EL (cell line): ENCODE measurements at places on chromosomes 3 and 15.

DNA sequence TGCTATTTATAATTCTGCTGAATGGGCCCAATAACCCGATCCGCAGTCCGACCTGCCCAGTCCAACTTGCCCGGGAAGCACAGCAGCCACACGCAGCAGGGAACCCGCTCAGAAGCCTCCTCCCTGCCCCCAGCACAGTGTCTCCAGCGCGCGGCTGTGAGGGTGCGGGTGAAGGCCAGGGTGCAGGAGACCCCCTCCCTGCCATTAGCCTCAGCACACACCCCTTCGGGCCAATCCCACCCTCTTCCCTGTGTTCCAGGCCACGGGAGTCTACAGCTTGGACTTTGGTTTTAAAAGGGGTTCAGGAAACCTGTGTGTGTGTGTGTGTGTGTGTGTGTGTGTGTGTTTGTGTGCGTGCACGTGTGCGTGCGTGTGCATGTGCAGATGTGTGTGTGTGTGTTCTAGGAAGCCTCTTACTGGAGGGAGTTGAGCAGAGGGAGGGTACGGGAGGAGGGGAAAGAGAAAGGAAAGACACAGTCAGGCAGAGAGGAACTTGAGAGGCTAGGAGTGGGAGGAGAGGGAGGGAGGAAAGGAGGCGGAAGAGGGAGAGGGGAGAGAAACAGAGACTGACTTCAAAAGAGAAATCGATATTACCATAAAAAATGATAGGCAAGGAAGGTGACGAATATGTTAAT, 34.2 kb downstream of the ATP2B2 start:
- no peak for DNase-seq

DNA sequence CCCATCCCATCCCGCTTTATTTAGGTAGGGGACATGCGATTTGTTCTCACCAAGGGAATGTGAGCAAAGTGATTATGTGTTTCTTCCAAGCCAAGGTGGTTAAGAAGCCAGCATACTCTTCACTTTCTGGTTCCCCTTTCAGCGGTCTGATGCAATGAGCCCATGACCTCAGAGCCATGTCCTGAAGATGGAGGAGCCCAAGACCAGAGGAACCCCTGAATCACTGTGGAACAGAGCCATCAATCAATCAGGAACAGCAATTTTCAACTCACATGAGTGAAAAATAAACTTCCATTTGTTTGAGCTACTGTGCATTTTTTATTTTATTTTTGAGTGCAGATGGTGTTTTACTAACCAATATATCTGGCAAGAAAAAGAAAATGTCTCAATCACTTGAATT, 10.8 kb downstream of the THRB start:
- no peak for DNase-seq

- DNase-seq, result no peak
Measured at GRCh38 chr3:127715532-127715931, 42.8 kb downstream of the ABTB1 start.

DNA sequence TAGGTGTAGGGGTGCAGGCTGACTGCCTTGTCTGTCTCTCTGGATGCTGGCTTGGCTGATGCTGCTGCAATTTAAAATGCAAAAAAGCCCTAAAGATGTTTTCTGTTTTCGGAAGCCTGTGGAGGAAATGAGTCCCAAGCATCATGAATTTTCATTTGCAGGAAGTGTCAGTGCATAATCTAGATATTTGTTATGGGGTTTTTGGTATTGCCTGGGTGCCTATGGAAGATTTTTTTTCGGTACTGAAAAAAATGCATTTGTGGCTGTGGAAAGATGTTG, 1.9 kb downstream of the CACNA1D start:
- no peak for DNase-seq

DNA sequence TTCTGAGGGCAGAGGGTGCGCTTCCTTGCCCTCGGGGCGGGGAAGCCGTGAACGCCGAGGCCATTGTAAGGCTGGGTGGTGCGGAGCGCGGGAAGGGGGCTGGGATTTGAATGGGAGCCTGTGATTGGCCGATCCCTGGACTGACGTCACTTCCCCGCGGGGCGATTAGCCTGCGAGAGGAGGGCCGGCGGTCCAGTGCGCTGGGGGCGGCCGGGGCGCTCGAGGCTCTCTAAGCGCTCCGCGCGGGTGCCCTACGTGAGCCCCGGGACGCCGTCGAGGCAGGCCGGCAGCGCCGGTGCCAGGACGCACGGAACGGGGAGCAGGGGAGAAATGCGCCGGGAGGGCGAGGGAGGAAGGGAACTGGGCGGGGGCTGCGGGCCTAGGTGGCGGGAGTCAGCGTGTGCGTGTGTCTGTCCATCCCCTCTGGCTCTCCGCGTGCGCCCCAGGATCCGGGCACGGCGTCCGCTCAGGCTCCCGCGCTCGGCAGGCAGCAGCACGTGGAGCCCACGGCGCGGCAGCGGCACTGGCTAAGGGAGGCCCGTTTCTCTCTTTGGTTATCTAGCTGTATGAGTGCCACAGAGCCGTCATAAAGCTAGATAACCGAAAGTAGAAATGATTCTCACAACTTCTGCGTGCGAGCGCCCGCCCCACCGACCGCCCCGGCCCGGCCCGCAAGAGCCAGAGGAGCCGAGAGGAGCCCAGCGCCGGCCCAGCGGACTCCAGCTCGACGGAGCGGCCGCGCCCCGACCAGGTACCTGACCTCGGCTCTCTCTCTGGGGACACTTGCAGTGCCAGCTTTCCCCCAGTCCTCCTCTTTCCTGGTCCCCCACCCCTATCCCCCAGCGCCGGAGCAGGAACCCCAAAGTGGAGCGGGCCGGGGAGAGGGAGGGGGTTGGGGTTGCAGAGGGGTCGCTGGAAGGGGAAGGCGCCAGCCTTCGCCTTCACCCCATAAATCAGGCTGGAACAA, 33.1 kb upstream of the POLG start:
- no peak for DNase-seq

DNA sequence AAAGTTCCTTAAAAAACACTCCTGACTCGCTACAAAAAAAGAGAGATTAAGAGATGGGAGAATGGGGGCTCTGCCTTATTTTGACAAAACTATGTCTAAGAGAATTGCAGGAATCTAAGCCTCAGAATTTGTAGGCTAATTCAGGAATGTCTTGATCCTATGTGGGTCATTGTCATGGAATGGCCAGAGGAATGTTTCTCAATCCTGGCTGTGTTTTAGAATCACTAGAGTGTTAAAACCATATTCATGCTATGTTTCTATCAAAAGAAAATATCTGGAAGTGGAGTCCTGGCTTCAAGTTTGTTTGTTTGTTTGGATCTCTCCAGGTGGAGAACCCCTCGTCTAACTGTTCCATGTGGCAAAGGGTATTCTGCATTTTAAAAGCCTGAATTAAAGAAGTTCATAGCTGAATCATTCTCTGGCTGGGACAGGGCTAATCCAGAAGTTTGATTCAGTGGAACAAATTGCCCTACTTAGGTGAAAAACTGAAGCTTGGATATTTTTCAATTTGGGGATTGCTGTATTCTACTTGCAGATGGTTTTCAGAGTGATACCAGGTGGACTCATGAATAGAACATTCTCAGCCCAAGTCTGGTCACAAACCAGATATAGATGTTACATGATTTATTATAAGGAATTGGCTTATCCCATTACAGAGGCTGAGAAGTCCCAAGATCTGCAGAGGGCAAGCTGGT, 28.2 kb downstream of the GJD2 start:
- DNase-seq, result peak; percentile 60

DNA sequence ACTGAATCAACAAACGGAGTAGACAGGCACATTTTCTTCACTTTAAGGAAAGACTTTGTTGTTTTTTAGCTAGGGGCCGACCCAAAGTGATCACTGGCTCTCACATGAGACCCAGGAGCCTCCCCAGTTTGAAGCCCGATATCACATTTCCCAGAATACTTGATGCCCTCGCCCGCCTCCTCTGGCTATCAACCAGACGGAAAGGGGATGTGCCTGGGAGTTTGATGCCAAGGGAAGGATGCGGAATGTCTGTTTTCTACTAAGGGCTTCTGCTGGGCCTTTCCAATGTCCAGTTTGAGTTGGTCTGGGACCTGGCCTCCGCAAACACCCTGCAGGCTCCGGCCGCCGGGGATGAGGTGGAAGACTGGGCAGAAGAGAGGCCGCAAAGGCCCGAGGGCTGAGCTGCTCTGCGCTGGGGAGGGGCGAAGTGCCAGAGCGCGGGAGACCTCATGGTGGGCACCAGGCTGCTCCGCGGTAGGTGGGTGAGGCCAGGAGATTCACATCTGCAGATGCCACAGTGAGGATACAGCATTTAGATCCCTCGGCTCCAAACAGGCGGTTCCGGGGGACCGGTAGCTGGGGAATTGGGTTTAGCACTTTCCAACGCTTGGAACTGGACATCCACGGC, 491 bp upstream of the ZNF774 start:
- no peak for DNase-seq

- no peak for DNase-seq
Measured at GRCh38 chr15:45234562-45235235, 17.3 kb upstream of the SLC28A2 start.

DNA sequence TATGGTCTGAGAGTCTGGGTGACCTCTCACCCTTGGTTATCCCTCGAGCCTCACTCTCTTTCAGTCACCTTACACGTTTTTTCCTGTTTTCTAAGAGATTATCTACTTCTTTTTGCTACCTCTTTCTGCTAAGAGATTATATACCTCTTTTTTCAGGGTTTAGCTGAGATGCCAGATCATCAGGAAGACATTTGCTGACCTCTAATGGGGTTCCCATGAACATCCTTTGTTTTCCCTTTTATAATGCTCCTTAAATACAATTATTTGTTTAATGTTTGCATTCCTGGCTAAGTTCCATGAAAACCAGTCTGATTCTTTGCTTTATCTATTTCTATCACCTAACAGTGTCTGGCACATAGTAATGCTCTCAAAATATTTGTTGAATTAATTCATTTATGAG, 39.6 kb downstream of the LEKR1 start:
- DNase-seq, result peak; percentile 17

DNA sequence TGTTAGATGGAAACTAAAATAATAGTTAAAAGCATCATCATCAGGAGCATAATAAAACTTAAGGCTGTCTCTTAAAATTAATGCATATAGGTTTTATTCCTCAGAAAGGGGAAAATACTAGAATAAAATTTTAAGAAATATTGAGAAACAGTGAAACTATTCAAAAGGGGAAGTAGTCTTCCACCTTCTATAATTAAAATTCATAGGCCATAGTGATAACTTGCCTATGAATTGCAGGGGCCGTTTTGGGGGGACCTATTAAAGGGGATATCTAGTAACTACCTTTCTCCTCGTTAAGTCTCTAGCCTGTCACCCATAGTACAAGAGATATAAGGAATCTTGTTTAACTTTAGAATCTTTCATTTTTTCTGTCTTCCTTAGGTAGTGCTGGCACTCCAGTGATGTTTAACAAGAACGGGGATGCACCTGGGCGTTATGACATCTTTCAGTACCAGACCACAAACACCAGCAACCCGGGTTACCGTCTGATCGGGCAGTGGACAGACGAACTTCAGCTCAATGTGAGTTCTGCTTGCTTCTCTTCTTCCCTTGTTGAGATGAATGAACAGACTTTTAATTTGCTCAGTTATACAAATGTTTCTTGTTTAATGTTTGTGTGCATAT, 600.4 kb downstream of the GRM7 start:
- no peak for DNase-seq

DNA sequence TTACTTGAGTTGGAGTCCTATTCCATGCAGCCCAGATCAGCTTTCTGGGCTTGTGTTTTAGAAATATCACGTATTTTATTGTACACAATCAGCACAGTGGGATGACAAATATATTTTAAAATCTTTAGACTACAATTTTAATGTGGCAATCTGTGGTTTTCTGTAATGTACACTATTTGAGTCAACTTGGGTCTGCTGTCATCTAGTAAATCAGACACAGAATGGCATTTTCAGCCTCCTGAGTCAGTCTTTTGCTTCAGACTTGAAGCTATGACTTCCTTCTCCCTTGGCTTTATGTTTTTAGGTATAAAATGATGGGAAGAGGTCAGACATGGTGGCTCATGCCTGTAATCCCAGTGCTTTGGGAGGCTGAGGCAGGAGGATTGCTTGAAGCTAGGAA, 232.1 kb downstream of the NECTIN3 start:
- peak; percentile 58 for DNase-seq

DNA sequence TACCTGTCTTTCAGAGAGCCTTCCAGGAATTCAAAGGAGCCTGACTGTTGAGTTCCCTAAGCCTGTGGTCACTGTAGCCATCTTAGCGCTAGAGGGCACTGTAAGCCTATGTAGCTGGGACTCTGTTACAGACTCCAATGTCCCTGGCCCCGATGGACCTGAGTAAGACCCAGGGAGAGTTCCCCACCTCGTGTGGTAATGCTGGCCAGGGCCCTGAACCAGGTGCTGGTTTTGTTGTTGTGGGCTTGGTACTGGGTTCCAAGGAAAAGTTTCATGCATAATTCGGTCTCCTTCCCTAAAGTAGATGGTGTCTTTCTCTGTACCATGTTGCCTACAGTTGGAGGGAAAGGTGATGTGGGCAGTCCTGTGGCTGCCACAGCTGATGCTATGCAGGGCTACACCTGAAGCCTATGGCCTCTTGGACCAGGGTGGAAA, 32.4 kb downstream of the CDAN1 start:
- DNase-seq, result peak; percentile 69

DNA sequence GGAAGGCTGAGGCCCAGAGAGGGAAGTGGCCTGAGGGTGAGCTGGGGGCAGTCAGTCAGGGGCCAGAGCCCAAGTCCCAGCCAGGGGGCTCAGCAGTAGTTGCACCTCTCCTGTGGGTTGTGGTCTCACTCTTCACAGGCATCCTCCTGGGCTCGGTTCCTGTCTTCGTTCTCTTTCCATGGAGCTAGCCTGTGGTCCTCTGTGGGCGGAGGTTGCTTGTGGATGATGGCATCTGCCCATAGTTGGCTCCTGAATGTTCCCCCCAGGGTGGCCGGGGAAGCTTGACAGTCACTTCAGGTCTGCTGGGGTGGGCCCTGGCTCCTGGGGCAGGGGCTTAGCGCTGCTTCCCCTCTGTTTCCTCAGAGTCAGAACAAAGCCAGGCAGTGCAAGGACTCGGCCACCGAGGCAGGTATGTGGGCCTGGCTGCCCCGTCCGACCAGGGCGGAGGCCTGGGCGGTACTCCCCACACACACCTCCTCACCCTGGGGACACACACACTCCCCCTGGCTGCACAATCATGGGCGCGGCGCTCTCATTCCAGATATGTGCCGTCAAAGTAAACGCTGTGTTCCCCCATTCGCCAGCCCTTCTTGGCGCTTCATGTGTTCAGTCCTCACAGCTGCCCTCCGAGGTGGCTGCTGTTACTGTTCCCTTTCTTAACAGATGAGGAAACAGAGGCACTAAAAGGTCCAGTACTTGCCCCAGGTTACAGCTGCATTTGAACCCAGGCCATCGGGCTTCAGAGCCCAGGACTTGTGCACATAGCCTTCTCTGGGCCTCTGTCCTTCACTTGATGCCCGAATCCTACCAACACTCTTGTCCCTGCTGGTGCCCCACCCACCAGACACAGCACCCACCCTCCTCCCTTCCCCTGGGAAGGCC, 34.5 kb downstream of the PSTPIP1 start:
- no peak for DNase-seq

GRCh38 chr3:126441256-126441880, 34.3 kb downstream of the ZXDC start:
- DNase-seq, result no peak

DNA sequence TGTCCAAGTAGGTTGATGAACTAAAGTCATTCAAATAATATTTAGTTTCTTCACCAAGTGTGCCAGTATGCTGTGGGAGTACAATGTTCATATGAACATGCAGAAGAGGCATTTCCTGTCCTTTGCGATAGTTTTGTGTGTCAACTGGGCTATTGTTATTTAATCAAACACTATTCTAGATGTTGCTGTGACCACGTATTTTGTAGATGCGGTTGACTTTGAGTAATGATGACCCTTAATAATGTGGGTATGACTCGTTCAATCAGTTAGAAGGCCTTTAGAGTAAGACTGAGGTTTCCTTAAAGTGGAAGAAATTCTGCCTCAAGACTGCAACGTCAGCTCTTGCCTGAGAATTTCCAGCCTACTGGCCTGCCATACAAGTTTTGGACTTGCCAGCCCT, 470.7 kb upstream of the CBLB start:
- DNase-seq, result no peak
